ENCODE measurements at places on chromosomes 6 and 20.
A peak's percentile ranks its signal among the peaks of the same experiment; 100 is the strongest.

- no peak for DNase-seq
Measured at GRCh38 chr6:130557481-130558112, 191.8 kb downstream of the TMEM200A start.

GRCh38 chr6:37822851-37823682 lies 3.5 kb downstream of the ZFAND3 start:
- DNase-seq = peak; percentile 23

GRCh38 chr6:104689551-104690205 lies 170.0 kb downstream of the HACE1 start:
- no peak for DNase-seq

DNA sequence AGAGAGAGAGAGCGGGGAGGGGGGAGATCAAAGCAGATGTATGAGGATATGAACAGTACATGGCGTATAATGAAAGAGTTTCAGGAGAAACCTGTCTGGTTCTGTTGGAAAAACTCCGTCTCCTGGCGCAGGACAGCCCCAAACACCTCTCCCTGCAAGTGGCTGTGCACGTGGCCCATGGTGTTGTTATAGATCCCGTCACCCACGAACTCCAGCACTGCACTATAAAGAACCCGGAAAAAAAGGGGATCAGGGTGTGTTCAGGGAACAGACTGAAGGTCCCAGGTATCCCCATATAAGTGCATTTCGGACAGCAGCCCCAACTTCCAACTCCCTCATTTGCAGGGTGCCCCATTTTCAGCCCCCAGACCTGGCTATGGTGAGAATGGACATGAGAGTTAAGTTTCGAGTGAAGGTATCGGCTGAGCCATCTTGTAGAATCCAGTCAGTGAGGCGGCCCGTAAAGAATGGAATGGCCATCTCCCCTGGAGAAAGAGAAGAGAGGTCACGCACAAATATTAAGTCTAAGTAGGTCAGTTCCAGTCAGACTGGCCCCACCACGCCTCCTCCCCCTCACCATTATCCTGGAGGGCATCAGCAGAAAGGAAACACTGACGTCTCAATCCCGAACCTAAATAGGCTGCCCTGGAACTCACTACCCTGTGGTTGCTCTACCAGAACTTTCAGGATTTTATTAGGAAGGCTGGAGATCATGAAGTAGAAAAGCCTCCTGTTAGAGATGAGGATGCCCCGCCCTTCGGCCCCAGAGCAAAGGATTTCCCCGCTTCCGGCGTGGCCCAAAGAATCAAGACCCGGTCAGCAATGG lies 1.3 kb downstream of the TAP1 start:
- peak; percentile 43 for DNase-seq

- DNase-seq = peak; percentile 53
Measured at GRCh38 chr6:57221191-57221935, 744 bp downstream of the RAB23 start.

DNA sequence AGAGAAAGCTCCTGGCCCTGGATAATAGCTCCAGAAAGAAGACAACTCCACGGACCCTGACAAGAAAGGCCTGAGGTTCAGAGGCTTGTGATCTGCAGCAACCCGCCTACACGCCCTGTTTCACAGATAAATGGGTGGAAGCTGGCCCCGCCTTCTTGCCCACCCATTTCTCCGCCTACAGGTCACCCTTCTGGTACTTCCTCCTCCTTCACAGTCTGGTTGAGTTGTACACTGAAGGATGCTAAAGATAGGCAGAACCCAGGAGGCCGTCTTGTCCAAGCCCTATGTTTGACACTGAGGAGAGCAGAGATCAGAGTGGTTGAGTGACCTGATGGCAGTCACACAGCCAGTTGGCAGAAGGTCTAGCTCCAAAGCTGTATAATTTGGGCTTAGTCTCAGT lies 34.2 kb upstream of the MDGA1 start:
- DNase-seq = peak; percentile 51

DNA sequence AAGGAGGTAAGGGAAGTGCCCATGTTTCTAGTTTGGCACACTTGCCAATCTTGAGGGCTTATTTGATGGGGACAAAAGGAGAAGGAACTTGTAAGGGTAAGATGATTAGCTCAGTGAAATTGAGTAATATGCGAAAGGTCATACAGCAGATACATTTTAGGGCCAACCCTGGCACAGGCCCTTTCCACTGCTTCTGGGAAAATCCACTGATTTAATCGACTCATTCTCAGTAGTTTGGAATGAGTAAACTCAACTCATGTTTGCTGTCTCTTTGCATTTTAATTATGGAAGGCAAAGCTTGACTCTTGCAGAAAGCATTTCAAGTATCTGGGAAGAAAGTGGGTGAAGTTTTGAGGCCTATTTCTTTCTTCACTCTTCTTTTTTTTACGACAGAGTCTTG lies 20.0 kb downstream of the PHF20 start:
- no peak for DNase-seq

DNA sequence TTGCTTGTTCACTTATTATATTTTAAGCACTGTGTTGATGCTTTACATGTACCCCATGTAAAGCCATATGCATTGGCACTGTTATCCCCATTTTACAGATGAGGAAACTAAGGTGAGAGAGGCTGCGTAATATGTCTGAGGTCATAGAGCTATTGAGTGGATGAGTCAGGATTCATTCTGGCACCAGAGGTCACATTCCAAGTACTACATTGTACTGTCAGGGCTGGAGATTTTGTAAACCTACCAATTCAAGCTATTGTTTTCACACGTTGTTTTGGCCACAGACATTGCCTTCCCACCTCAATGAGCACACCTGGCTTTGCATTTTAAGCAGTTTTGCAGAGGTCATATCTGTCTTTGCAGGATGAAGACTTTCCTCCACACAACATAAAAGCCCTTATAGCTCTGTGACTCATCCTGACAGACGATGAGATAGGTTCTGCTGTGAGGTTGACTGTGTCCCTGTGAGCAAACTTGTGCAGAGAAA lies 33.2 kb downstream of the ANKS1A start:
- no peak for DNase-seq

DNA sequence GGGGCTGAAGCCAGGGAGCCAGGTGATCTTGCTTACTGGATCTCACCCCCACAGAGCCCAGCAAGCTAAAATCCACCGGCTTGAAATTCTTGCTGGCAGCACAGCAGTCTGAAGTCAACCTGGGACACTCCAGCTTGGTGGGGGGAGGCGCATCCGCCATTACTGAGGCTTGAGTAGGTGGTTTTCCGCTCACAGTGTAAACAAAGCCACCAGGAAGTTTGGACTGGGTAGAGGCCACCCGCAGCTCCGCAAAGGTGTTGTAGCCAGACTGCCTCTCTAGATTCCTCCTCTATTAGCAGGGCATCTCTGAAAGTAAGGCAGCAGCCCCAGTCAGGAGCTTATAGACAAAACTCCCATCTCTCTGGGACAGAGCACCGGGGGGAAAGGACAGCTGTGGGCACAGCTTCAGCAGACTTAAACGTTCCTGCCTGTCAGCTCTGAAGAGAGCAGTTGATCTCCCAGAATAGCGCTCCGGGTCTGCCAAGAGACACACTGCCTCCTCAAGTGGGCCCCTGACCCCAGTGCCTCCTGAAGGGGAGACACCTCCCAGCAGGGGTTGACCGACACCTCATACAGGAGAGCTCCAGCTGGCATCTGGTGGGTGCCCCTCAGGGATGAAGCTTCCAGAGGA lies 206.3 kb upstream of the KHDRBS2 start:
- DNase-seq = no peak

DNA sequence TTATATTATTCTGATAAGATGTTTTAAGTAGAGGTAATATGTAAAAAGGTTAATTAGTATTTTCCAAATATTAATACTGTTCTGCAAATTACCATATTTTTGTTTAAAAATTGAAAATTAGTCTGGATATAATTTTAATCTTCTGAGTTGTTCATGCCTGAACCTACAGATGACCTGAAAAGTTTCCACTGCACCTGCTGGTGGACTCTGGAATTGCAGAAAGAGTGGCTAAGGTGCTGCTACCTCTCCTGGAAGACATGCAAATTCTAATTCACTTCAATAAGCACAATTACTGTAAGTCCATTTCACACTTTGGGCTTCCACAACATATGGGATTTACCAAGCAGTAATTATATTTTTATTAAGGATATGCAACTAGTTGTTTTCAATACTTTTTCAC lies 77.7 kb upstream of the OLIG3 start:
- peak; percentile 45 for DNase-seq

GRCh38 chr6:10771371-10771894 lies 23.8 kb downstream of the TMEM14B start:
- no peak for DNase-seq

DNA sequence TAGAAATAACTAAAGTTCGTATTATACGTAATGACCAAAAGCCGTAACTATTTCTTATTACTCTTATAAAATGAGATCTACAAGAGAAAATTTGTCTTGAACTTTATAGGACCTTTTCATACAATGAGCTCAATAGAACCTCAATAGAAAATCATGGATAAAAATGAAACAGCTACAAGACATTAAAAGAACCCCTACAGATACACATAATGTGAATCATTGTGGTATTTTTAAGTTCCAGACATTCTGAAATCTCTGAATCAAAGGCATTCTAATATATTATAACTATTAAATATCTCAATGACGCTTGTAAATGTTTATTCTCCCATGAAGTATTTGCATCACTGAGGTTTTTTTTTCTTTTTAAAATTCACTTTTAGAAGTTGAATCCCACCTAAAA lies 22.2 kb upstream of the POU3F2 start:
- DNase-seq = no peak

- DNase-seq = no peak
Measured at GRCh38 chr6:5080574-5080973, 4.6 kb upstream of the PPP1R3G start.

DNA sequence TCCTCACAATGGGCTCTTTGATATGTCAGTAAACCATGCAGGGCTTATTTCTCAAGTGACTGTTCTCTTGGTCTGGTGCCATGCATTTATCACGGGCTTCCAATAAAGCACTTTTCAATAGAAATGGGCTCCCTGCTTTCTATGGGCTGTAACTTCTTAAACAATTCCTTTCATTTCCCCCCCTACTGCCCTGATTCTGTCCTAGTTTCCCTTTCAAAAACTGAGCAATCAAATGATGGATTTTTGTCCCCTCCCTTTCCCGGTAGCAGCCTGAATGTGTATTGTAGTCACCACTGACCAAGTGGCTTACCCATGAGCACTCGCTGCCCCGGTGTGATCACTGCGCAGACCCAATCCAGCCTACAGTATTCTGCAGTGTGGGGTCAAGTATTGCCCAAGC lies 13.9 kb downstream of the RPS10 start:
- no peak for DNase-seq

GRCh38 chr6:55994531-55994930 lies 119.1 kb upstream of the BMP5 start:
- no peak for DNase-seq

- peak; percentile 49 for DNase-seq
Measured at GRCh38 chr20:50385733-50386640, 124.2 kb upstream of the PTPN1 start.

- peak; percentile 60 for DNase-seq
Measured at GRCh38 chr6:53347921-53348370, 804 bp downstream of the ELOVL5 start.

- no peak for DNase-seq
Measured at GRCh38 chr20:56730003-56730402, 100.9 kb downstream of the TFAP2C start.

DNA sequence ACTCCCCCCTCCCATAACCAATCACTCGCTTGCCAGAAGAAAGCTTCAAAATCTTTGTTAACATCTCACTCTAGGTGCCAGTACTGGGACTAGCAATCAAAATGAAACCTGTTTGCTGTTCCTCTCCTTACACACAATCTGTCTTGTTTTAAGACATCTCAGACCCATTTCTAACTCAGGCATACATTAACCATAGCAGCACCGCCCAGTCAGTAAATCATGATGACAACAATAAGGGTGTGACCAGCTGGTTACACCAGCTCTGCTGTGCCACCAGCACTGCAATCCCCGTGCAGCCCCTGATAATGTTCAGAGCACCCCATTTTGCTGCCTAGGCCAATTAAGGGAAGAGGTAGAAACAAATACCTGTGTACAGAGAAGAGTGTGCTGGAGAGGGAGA lies 185.2 kb upstream of the TAB2 start:
- DNase-seq = no peak

- no peak for DNase-seq
Measured at GRCh38 chr20:34322267-34323105, 19.3 kb upstream of the AHCY start.

DNA sequence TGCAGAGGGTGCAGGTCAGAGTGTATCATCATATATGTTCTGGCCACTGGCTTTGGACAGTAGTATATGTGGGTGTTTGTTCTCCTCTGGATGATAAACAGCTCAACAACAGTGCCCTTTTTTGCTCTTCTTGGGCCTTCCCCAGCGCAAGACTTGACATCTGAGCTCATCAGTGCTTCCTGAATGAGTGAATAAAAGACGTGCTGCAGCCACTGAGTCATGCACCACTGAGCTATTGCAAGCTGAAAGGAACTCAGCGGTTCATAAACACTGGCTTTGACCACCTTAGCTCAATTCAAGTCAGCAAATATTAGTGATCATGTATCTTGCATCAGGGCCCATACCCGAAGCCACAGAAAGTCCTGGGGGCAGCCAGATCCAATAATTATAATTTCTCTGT lies 105.3 kb upstream of the KCNG1 start:
- no peak for DNase-seq

- DNase-seq = no peak
Measured at GRCh38 chr20:43238833-43239232, 49.1 kb upstream of the PTPRT start.

DNA sequence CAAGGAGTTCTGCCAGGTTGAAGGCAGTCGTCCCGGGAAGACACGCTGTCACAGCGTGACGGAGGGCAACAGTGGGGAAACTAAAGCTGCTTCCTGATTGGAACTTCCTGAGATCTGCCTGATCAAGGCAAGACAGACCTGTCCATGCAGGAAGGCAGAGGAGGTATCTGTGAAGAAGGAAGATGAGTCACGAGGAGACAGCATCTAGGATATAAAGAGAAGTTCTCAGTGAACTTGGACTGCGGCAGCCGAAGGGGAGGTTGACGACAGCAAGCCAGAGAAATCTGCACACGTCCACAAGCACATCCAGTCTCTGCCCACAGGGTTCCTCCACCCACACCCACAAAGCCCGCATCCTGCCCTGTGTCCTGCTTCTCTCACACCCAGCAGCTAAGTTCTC lies 38.6 kb downstream of the PREP start:
- DNase-seq = no peak

DNA sequence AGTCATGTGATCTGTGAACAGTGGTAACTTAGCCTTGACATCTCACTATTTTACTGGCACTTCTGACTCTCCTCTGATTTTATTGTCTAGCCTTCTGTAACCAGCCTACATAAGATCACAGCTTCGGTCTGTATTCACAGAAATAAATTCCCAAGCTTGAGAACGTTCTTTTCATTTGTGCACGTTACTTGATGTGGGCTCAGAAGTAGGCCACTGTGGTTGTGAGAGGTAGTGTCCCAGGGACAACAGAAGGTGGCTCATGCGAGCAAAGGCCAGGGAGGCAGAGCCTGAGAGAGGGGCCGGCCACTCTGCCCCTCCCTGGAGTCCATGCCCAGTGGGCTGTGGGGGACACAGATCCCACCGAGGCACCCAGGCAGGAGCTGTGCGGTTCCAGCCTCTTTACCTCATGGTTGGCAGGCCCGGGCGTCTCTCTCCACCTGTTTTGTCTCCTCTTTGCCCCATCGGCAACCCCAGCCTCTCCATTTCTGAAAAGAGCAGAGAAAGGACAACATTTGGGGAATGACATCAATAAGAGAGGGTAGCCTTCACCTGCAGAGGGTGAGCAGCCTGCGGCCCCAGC lies 207.5 kb upstream of the CST7 start:
- no peak for DNase-seq

GRCh38 chr6:17204533-17204932 lies 76.6 kb upstream of the RBM24 start:
- DNase-seq = no peak

Measured in activated naive CD8-positive, alpha-beta T cell treated with anti-CD3 and anti-CD28 coated beads for 36 hours (primary cell).